Activated CD4-positive, alpha-beta T cell treated with anti-CD3 and anti-CD28 coated beads, Interleukin-2, amount 50 U/mL, for 4 hours (primary cell): ENCODE measurements at places on chromosomes 7 and 10.

- DNase-seq, result no peak
Measured at GRCh38 chr7:141697211-141697871, 4.6 kb downstream of the DENND11 start.

DNA sequence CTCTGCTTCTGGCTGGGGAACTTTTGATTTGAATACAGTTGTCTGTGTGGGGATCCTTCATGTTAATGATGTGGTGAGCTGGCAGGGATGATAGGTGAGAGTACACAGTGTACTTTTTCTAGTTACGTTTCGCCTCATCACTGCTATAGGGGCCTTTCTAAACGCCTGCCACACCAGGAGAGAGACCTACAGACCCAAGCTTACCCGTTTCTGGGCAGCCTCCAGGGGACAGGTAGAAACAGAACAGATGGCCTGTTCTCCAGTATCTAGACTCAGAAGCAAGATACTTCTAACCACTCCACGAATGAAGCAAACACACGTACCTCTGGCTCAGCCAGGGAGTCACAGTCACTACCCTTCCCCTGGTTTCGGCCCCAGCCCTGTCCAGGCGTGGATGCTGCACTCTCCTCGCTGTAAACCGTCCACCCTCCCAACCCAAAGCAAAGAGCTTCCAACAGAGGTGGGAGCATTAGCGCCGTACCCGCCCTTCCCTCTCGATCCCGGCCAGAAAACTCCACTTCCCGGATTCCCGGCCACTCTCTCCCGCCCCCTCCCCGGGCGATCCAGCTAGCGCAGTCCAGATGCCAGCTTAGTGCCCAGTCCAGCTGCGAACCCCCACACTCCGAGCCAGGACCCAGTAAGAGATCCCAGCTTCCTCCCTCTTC, 1.2 kb downstream of the CCDC6 start:
- DNase-seq, result no peak

DNA sequence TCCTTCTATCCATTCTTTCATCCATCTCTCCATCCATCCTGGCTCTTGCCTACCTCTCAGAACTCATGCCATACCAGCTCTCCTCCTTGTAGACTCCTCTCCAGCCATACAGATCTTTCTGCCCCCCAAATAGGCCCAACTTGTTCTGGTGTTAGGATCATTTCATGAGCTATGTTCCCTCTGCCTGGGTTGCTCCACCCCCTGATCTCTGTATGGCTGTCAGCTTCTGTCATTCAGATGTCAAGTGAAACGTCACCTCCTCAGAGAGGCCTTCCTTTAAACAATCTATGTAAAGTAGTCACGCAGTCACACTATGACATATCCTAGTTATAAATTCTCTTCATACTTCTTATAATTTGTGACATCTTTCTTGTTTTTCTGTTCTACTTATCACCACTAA, 42.3 kb upstream of the PNLIPRP3 start:
- no peak for DNase-seq

GRCh38 chr7:114854369-114854768, 67.5 kb upstream of the MDFIC start:
- DNase-seq, result no peak

- DNase-seq, result no peak
Measured at GRCh38 chr10:116775488-116776400, 33.4 kb upstream of the HSPA12A start.

DNA sequence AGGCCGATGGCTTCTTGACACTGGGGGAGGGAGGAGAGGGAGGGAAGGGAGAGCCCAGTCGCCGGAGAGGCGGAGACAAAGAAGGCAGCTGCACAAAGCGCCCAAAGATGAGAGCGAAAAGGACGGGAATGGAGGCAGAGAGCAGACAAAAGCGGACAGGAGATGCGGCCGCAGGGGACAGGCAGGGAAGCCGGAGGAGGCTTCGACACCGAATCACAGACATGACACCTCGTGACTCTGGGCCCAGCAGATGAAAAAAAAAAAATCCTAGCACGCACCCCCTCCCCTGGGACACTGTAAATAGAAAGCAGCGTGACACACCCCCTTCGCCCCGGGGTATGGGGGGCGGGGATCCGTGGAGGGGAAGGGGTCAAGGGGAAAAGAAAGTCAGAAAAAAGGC, 976 bp downstream of the NAT16 start:
- no peak for DNase-seq

- DNase-seq, result no peak
Measured at GRCh38 chr7:1117321-1117928, 29.5 kb downstream of the GPER1 start.

GRCh38 chr10:51311228-51311627, 236.9 kb downstream of the PRKG1 start:
- DNase-seq, result no peak

GRCh38 chr7:6393667-6394056, 54.1 kb downstream of the DAGLB start:
- no peak for DNase-seq

DNA sequence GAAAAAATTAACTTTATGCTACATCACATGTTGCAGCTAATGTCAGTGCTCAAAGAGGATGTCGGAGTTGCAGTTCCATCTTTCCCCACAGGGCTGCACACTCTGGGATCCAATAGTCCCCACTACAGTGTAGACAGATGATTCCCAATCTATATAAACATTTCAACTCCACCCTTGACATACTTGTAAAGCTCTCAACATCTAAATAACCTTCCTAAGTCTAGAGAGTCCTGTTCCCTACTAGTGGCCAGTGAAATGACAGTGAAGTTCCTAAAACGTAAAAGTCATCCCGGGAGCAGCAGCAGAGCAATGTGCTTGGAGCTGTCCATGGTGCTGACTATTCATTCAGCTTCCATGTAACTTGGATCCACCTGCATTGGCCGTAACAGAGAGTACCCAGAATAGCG, 145.1 kb downstream of the GRM8 start:
- DNase-seq, result no peak

GRCh38 chr7:106957766-106958165, 86.7 kb upstream of the PRKAR2B start:
- DNase-seq, result no peak

DNA sequence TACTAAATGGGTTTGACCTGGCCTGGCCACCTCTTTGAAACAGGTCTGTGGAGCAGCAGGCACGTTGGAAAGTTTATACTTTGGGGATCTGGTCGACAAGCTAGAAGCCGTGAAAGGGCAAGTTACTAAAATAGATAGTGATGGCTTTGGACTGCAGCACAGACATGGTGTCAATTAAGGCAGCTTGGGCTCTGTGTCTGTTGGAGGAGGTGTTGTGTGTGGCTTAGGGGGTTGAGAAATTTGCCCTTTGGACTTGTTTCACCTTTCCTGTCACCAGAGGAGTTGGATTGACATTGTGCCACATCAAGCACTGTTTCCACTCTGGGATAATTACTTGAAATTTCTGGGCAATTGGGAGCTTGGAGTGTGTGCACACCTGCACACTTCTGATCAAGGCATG, 251.8 kb upstream of the MKI67 start:
- no peak for DNase-seq

DNA sequence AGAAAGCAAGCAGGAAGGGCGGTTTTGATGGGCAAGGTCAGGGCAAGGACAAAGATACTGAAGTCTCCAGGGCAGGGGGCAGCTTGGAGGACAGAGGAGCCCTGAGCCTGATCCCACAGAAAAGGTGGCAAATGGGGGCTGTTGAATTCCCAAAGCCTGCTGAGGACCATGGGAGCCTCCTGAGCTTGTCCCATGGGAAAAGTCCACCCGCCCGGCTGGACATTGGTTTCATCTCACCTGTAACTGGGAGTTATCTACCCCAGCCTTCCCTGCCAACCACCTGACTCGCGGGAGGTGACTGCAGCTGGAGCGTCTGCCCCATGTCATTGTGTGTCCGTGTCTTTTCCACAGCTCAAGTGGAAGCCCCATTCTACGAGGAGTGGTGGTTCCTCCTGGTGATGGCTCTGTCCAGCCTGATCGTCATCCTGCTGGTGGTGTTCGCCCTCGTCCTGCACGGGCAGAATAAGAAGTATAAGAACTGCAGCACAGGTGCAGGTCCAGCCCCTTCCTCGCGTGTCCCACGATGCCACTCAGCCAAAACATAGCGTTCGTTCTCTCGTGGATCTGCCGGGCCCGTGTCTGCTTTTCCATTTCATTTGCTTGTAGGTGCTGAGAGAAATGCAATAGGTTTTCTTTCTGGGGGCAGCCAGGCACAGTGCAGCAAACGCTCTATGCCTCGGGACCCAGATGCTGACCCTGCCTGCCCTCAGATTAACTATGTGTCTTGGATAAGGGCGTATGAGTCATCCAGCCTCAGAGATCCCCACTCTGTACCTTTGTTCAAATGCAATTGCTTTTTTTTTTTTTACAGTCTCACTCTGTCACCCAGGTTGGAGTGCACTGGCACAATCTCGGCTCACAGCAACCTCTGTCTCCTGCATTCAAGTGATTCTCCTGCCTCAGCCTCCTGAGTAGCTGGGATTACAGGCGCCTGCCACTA, 444.5 kb upstream of the FOXK1 start:
- no peak for DNase-seq

DNA sequence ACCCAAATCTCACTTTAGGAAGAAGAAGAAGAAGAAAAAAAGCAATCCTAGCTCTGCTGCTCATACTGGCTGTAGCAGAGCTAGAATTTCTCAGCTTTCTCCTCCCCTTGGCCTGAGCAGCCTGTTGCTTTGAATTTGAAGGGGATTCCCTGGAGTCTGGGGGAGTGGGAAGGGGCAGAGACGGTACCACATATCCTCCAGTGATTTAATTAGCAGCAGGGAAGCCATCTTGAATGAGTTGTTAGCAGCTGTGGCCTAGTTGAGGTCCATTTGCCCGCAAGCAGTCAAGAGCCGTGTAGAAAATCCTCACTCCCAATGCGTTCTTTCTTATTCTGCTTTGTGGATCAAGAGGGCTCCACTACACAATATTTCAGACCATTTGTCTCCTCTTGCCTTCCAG, 16.5 kb downstream of the PDE6C start:
- DNase-seq, result no peak

GRCh38 chr7:15334536-15335263, 227.1 kb downstream of the AGMO start:
- no peak for DNase-seq

DNA sequence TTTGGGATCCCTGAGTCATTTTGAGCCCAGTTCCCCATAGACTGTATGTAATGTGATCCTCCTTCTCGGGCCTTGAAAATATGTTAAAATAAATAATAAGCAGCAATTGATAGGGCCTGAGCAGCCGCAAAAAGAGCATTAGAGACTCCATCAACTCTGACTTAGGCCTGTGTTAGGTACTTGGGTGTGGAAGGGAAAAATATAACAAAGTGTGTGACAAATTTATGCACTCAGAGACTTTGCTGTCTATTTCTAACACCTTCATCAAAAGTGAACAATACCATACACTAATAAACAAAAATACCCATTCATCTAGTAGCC, 31.4 kb upstream of the HABP2 start:
- no peak for DNase-seq

GRCh38 chr10:78335691-78336401, 302.2 kb downstream of the RPS24 start:
- no peak for DNase-seq

DNA sequence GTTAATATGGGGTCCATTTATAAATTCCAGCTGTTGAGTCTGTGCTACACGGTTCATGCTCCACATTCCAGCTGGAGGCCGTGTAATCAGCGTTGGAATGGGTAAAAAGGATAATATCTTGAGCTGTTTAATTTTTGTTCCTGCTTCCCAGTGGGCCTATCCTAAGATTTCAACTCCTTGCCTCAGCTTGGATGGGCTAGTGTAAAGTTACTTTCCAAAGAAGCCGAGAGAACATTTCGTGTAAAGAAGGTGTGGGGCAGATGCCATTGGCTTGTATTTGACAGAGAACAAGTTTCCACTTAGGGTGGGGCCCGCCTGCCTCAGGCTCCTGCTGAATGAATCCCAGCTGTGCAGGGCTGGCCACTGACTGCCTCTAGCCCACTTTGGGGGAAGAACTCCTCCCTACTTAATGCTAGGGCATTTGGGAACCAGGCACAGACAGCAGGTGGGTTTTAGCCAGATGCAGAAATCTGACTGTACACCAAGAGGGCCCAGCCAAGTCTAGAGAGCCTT, 125.9 kb upstream of the LYZL2 start:
- DNase-seq, result no peak

- DNase-seq, result no peak
Measured at GRCh38 chr10:28754930-28755718, 77.8 kb downstream of the BAMBI start.

DNA sequence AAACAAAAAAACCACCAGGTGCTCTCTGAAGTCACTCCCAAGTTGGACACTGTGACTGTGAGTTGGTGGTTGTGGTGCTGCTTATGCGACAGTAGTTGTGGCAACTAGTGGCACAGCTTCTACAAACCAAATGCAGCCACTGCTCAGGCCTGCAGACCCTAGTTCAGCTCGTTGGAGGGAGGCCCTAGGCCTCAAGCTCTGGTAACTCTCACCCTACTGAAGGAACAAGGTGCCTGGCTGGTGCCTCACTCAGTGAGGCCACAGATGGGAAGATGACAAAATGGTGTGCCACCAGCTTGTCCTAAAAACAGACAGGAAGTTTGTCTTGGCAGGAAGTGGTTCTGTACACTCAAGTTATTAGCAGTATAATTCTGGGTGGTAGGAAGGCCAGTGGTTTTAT, 45.3 kb upstream of the RAPGEF5 start:
- DNase-seq, result no peak

GRCh38 chr10:68795886-68796532, 31.3 kb upstream of the STOX1 start:
- no peak for DNase-seq
